Activated B cell treated with CpG ODN at 0.5 μM for 24 hours (primary cell): ENCODE measurements at places on chromosomes 11 and 22.

GRCh38 chr22:28450109-28450508 lies 229.5 kb downstream of the TTC28 start:
- DNase-seq = no peak

DNA sequence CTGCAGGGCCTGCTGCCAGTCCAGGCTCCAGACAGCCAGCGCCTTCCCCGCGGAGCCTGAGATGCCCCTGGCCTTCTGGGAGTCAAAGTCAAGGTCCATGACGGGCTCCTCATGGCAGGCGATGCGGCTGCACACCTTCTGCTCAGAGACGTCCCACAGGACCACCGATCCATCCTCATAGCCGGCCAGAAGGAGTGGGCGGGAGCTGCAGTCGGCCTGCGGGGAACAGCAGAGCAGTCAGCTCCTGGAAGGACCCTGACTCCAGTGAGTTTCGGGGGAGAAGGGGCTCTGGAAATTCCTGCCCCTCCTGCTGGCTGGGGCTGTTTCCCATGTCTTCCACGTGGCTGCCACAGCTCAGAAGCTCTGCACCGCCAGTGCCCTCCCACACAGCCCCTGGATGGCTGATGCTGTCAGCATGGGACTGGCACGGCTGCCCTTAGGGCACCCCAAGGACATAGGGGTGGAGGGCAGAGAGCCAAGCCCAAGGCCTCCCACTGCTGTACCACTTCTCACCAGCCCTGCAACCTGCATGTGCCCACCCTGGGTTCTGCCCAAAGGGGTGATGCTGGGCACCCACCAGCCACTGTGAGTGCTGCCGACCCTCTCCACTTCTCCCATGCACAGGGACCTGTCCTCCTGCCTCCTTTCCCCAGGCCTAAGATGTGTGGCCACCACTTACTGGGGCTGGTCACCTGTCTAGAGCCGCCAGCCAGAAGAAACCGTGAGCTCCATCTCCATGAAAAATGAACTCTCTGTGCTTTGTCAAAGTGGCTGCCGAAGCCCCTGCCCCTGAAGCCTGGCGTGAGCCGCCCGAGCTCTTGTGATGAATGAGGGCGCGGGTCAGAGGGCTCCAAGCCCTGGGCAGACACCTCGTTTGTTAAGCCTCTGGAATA lies 41.7 kb downstream of the TBX1 start:
- DNase-seq = no peak

GRCh38 chr22:22061085-22062077 lies 78.8 kb upstream of the TOP3B start:
- no peak for DNase-seq

GRCh38 chr11:36105743-36106581 lies 162.1 kb downstream of the LDLRAD3 start:
- DNase-seq = no peak

DNA sequence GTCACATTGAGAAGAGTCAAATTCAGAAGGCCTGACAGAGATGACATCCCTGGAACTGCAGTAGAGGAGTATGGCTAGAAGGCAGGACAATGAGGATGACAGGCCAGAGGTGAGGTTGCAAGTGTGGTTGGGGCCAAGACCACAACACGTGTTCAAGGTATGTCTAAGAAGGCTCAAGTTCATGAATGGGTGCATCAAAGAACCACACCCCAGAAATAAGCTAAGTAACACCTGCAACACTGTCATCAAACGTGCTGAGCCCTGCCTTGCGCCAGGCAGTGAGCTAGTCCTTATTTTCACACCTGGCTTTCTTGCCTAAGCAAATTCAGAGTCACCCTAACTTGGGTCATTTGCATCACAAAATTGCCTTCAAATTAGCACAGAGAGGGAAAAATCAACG lies 313.6 kb downstream of the KIRREL3 start:
- no peak for DNase-seq

DNA sequence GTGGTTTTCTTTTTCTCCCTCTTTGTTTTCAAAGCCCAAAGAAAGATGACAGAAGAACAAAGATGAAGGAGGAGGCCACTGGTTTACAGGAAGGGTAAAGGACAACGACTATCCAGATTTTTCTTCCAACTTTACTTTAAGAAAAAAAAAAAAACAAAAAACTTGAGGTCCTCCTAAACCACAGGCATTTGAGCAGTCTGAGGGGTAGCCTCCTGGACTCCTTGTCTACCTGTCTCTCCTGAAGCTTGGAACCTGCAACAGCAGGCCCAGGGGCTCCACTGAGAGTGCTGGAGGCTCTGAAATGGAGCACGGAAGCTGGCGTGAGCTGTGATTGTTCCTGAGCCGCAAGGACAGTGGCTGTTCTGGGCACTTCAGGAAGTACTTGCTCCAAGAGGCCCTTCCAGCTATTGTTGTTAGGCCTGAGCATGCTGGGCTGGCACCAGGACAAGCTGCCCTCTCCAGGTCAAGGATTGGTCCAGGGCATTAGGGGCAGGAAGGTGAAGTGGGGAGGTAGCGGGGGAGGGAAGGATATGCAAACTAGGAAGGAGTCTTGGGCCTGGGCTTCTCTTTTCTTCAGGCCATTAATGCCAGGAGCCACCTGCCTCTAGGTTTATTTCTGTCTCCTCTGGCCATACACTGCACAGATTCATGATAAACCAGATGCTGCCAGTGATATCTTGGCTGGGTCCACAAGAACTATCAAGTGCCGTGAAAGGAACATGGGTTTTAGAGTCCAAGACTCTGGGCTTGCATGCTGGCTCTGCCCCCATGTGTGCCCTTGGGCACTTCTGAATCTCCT lies 147.3 kb downstream of the CCDC34 start:
- no peak for DNase-seq

- DNase-seq = peak; percentile 41
Measured at GRCh38 chr22:22720201-22720723, 75.8 kb downstream of the GGTLC2 start.

- DNase-seq = no peak
Measured at GRCh38 chr11:113906516-113906915, 1.9 kb downstream of the HTR3B start.

GRCh38 chr11:134711588-134711987 lies 299.5 kb upstream of the B3GAT1 start:
- DNase-seq = no peak

DNA sequence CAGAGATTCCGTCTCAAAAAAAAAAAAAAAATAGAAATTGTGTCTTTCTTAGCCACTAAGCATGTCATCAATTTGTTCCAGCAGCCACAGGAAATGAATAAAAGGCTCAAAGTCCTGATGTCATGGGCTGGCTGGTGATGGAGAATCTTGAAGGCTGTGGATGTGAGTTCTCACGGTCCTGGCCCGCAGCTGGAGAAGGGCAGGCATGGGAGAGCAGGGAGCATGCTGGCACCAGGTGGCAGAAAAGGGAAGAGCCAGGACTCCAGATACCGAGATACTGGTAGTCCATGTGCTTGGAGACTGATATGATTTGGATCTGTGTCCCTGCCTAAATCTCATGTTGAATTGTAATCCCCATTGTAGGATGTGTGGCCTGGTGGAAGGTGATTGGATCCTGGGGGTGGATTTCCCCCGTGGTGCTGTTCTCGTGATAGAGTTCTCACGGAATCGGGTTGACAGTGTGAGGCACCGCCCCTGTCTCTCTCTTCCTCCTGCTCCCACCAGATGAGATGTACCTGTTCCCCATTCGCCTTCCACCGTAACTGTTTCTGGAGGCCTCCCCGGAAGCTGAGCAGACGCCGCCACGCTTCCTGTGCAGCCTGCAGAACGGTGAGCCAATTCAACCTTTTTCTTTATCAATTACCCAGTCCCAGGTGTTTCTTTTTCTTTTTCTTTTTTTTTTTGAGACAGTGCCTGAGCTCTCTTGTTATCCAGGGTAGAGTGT lies 18.1 kb downstream of the MRGPRD start:
- no peak for DNase-seq

DNA sequence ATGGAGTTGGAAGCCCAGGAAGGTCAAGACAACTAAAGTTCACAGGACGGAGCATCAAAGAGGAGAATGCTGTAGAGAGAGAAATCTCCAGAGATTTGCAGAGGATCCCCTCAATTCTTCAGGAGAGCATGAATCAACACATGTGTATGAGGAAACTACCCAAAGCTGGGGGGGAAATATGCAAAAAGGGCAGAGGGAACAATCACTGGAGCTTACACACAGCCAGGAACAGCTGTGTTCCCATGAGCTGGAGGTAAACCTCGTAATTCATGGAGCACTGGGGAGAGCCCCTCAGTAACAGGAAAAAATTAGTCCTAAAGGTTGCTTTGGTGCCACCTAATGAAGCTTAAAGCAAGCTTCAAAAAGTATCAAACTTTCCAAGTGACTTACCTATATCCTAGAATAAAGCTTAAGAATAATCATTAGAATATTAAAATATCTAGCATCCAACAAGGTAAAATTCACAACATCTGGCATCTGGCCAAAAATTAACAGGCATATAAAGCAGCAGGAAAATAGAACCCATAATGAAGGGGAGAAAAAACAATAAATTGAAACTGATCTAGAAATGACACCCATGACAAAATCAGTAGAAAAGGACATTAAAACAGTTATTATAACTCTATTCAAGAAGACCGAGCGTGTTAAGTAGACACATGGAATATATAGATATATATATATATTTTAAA lies 134.2 kb downstream of the STK33 start:
- no peak for DNase-seq

- DNase-seq = no peak
Measured at GRCh38 chr11:12222055-12222792, 111.8 kb downstream of the MICAL2 start.

DNA sequence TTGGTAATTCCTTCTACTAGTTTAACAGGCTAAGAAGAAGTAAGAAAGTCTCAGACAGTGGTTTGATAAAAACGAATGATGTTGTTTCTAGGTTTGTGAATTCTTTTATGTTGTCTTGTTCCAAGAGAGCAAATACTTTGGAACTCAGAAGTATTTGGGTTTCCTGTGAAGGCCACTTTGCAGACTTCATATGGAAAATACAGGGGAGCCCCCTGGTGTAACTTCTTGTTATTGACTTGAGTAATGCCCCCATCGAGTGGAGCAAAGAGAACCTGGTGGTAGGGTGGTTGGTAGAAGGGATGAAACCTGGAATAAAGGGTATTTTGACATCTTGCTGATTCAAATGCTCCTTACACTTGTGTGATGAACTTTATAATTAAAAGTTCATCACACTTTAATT lies 40.0 kb upstream of the PTH start:
- DNase-seq = no peak

- no peak for DNase-seq
Measured at GRCh38 chr22:40107244-40107643, 70.5 kb upstream of the TNRC6B start.

DNA sequence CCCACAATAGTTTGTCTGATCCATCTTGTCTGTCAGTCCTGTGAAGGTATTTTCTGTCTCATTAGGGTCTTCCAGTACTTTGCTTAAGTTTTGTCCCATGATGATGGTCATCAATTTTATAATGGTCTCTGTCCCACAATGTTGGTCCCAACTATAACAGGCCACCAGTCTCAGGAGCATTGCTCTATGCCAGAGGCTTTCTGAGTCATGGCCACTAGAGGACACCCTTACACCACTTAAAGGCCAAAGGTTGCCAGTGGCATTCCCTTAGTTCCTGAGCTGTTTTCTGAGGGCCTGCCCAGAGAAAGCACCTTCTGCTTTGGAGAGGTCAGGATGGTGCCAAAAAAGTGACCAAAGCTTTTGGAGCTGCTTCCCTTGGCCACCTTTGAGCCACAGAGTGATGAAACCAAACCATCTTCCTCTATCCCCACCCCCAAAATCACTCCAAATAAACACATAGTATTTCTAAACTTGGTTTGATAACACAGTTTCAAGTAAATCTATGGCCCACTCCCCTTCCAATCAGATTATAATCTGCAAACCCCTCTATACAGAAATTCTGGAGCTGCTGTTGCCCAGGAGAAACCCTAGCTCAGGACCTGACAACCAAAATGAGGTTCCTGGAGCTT lies 19.3 kb downstream of the EIF3F start:
- no peak for DNase-seq

- DNase-seq = no peak
Measured at GRCh38 chr11:25602959-25603358, 729.0 kb upstream of the ANO3 start.

DNA sequence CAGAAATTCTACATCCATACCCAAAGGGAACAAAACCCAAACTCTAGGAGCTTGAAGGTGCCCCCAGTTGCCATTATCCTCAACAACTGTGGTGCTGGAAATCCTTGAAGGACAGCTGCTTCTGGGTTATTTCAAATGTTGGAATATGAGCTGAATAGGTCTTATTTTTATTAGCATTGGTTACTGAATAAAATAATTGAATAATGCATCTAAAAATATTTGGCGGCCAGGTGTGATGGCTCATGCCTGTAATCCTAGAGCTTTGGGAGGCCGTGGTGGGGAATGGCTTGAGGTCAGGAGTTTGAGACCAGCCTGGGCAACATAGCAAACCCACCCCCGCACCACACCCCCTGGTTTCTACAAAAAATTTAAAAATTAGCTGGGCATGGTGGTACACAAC lies 10.9 kb downstream of the PAMR1 start:
- DNase-seq = no peak

DNA sequence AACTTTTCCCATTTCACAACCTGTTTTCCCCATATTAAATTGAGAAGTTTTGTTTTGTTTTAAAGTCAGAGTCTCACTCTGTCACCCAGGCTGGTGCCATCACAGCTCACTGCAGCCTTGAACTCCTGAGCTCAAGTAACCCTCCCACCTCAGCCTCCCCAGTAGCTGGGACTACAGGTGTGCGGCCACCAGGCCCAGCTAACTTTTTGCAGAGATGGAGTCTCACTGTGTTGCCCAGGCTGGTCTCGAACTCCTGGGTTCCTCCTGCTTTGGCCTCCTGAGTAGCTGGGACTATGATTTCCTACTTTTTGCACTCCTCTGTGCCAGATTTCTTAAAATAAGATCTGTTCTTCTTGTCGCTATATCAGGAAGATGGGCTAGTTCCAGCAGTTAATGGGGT lies 44.9 kb downstream of the GNB1L start:
- DNase-seq = no peak

DNA sequence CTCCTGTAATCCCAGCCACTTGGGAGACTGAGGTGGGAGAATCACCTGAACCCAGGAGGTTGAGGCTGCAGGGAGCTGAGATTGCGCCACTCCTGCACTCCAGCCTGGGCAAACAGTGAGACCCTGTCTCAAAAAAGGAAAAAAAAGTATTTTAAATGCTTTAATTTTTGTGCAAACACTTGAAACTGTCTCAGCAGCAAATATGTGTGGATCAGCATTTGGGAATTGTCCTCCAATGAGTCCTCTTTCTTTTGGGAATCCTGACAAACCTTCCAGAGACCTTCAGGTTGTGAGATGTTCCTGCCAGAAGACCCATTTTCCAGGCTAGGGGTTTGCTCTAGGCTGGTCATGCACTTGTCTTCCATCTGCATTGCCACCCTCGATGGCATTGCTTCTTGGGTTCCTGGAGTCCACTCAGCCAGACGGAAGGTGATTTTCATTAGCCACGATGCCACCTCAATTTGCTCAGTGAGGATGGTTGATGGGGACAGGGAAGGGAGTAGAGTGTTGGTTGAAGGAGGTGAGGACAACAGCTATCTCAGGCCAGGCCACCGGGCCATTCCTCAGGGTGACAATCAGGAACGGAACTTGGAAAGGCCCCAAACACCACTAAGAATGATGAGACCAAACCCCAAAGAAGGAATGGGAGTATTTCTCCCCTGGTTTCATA lies 55.4 kb downstream of the ST14 start:
- DNase-seq = no peak
